HuH-7 (cell line): ENCODE measurements at places on chromosomes 7 and 10.

GRCh38 chr10:7956508-7956907, 98.0 kb upstream of the GATA3 start:
- DNase-seq, result no peak

GRCh38 chr10:121580276-121581116, 17.7 kb downstream of the FGFR2 start:
- DNase-seq, result no peak

DNA sequence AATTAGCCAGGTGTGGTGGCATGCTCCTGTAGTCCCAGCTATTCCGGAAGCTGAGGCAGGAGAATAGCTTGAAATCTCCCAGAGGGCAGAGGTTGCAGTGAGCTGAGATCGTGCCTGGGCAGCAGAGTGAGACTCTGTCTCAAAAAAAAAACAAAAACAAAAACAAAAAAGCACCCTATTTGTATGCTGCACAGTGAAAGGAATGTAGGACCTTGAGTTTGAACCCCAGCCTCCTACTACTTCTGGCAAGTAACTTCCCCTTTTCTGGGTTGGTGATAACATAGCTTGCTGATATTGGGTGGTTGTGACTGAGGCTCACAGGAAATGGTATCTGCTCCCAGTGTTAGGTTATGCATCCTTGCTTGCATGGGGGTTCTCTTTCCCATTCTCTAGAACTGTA, 205.3 kb downstream of the BUB3 start:
- no peak for DNase-seq

- no peak for DNase-seq
These were observed 162.9 kb downstream of the CREB5 start for GRCh38 chr7:28575241-28575643.

- DNase-seq, result no peak
These were observed 15.6 kb downstream of the AUTS2 start for GRCh38 chr7:69613846-69614245.

DNA sequence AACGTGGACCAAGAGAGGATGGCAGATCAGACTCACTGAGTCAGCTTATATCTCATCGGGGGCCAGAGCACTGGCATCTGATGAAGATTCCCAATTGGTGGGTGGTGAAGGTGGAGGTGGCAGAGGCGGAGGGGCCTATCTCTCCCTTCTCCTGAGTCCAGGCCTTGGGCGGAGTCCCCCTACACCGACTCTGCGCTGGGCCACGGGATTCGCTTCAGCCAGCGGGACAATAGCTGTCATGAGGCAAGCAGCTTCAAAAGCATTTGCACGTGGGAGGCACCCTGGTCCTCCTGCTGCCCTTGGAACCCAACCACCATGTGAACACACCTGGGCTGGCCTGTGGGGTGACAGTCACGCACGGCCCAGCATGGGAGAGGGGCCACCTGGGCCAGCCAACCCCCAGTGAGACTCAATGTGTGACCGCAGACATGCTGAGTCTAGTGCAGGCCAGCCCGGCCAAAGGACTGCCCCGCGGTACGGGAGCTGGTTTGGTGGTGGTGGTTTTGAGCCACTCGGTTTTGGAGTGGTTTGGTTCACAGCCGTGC, 466.8 kb upstream of the FOXK1 start:
- no peak for DNase-seq

DNA sequence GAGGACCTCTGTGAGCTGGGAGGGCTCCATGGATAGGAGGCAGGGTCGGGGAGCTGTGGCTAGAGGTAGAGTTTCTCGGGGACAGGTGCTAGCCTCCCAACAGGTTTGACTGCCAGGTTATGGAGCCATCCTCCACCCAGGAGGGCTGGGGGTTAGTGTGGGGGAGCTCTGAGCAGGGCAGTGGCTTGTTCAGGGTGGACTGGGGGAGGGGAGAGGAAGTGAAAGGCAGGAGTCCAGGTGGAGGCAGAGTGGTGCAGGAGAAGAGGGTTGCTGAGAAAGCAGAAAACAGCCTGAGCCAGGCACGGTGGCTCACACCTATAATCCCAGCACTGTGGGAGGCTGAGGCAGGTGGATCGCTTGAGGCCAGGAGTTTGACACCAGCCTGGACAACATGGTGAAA, 40.5 kb upstream of the HSPB1 start:
- no peak for DNase-seq

- DNase-seq, result no peak
These were observed 5.9 kb downstream of the BORCS7 start for GRCh38 chr10:102859911-102860310.

- DNase-seq, result no peak
These were observed 168.0 kb downstream of the PTPN20 start for GRCh38 chr10:47079204-47079580.

DNA sequence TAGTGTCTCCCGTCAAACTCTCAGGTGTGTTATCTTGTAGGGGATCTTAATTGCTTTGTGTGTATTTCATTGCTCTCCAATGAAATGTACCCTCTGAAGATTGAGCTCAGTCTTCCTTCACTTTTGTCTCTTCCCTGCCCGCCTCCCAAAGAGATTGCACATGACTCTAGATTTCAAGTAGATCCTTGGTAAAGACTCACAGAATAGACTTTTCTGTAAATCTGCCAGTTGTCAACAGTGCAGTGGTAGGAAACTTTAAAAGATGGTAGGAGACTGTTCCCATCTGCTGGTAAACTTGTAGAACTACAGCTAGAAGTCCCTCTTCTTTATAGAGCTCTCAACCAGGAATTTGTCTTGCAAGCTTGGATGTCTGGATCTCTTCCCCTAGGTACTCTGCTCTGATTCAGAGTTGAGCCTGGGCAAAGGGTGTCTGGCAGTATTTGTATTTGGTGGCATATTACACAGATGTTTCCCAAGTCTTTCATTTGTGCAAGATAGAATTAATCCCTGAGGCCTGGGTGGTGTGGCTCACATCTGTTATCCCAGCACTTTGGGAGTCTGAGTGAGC, 9.6 kb downstream of the CCL26 start:
- peak; percentile 66 for DNase-seq

GRCh38 chr7:93008833-93009232, 108.9 kb downstream of the SAMD9 start:
- no peak for DNase-seq

DNA sequence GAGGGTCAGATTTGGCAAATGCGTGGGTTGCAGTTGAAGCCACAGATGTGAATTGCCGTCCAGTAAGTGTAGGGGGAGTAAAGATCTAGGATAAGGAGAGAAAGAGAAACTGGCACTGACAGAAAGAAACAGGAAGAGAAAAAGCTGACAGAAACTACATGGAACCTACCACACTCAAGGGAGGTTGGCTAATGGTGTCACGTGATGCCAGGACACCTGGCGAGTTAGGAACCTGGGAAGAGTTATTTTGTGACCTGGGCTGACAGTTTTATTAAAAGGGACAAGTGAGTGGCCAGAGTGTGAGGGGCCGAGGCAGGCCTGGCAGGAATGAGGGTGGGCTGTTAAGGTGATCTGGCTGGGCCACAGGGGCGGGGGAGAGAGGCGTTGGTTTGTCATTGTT, 188.7 kb downstream of the ADARB2 start:
- DNase-seq, result no peak

- DNase-seq, result no peak
These were observed 213.7 kb downstream of the TWIST1 start for GRCh38 chr7:18903695-18904094.

DNA sequence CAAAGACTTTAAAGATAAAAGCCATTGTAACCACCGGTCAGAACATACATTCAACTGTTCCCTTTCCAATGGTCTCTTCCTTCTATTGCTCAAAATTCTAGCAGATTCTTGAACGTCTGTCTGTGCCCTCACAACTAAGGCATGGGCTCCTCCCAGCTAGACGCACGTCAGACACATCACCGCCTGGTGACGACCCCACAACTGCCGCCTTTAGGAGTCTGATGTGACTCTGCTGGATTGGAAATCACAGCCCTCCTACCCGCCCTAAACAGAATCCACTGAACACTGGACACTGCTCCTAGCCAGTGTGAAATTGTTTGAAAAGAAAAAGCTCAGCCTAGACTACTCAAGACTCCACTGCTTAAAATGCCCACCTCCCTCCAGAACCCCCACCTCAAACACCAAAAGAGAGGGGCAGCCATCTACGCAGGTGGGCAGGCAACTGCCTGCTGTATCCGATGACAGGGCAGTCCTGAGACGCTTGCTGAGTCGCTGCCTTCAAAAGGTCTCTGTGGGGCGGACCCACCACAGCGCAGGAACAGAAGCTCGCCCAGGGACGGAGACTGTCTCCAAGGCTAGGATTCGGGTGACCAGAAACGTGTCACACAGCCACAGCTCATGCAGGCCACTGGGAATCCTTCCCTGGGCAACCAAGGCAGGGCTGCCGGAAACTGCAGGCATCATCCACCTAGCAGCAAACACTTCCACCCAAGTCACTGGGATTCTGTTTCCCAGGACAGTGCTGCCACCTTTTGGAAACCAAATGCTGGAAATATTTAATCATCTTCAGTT, 34.7 kb downstream of the GSDME start:
- peak; percentile 73 for DNase-seq

- DNase-seq, result no peak
These were observed 143.4 kb upstream of the EGR2 start for GRCh38 chr10:62959553-62959952.

DNA sequence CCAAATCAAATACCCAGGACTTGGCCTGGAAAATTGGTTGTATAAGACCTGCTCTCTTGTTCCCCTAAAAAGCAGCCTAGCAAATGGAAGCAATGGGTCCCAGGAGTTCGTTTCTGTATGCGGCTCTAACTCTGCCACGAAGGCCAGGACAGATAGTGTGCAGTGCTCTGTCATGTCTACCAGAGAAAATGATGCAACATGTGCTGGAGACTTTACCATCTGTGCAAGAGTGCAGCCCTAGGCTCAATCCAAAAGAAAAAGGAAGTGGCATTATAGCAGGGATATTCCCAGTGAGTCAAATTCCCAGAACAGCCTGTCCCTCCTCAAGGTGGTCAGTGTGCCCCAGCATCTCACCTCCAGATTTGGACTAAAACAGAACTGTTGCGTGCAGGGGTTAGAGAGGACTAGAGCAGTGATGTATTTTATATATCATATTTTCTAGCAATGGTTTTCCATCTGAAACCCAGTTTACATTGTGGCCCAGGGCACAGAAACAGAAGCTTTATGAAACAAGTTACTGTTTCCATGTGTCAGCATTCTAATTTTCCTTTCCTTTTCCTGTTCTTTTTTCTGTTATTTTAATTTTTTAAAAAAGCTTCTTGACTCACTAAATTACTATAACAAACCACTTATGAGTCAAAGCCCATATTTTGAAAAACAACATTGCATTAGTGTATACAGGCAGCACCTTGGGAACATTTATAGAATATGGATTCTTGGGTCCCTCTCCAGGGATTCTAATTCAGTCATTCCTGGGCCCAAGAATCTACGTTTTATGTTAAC, 311.2 kb downstream of the RNLS start:
- no peak for DNase-seq

DNA sequence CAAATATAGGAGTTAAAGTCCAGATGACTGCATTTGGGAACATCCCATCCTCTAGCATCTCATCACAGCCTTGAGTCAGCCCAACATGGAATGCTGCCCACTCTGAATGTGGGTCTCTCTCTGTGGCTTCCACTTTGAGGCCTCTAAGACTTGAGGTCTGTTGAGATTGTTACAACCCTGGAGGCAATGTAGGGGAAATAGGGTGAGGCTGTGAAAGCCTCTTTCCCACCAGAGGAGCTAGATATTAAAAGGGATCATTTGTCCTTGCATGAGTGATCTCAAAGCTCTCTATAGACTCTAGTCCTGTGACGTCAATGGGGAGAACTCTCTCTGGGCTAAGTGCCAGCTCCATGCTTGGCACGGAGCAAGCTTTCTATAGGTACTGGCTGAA, 6.4 kb upstream of the GOLGA7B start:
- DNase-seq, result no peak

- no peak for DNase-seq
These were observed 9.9 kb downstream of the TTYH3 start for GRCh38 chr7:2641406-2642393.

DNA sequence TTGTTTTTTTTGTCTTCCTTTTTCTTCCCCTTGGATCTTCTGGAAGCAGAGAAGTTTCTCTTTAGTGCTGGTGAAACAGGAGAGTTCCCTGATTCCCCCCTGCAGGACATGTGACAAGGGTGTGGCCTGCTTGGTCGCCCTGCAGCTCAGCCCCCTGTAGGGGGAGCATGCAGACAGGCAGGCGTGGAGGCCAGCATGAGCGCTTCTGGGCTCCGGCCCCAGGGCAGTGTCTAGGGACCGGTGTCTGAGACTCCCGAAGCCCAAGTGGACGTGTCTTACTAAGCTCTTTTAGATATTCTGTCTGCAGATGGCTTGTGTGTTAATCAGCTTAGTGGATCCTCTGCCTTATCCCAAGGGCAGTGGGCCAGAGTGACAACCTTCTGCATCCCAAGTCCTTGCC, 26.1 kb downstream of the PRSS58 start:
- peak; percentile 70 for DNase-seq

DNA sequence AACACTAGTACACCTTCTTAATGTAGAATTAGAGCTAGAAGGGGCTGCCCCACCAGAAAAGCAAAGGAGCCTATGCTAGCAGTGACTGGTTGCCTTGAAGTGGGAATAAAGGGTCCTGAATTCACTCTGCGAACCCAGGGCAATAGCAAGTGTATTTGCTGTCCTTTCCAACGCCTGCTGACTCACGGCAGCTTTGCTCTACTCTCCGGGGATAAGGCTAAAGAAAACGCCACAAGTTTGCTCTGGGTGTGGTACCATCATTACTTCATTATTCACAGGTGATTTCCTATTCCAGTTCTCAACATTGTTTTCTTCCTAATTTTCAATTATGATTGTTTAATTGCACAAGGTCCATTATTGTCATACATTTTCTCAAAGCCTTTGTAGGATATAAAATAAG, 220.5 kb upstream of the AOAH start:
- no peak for DNase-seq

DNA sequence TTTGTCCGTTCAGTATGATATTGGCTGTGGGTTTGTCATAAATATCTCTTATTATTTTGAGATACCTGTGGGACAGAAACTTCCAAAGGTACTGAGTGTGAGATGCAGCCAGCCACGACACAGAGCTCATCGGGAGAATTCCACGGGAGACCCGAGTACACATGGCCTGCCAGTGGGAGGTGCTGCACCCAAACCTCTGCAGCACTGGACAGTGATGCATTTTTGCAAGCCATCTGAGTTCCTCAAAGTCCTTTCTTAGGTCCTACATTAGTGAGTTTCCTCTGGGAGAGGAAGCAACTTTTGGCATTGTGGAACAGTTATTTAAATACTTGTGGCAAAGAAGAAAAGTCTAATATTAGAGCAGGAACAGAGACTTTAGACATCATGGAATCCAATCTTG, 77.5 kb downstream of the ARID5B start:
- no peak for DNase-seq

- no peak for DNase-seq
These were observed 1575.2 kb upstream of the LRRTM3 start for GRCh38 chr10:65350611-65351010.

- no peak for DNase-seq
These were observed 28.3 kb upstream of the MRLN start for GRCh38 chr10:59781511-59781910.

- no peak for DNase-seq
These were observed 158.1 kb downstream of the LRRC4 start for GRCh38 chr7:127873151-127873550.
